ENCODE measurements at places on chromosomes 12 and 14.
A peak's percentile ranks its signal among the peaks of the same experiment; 100 is the strongest.

DNA sequence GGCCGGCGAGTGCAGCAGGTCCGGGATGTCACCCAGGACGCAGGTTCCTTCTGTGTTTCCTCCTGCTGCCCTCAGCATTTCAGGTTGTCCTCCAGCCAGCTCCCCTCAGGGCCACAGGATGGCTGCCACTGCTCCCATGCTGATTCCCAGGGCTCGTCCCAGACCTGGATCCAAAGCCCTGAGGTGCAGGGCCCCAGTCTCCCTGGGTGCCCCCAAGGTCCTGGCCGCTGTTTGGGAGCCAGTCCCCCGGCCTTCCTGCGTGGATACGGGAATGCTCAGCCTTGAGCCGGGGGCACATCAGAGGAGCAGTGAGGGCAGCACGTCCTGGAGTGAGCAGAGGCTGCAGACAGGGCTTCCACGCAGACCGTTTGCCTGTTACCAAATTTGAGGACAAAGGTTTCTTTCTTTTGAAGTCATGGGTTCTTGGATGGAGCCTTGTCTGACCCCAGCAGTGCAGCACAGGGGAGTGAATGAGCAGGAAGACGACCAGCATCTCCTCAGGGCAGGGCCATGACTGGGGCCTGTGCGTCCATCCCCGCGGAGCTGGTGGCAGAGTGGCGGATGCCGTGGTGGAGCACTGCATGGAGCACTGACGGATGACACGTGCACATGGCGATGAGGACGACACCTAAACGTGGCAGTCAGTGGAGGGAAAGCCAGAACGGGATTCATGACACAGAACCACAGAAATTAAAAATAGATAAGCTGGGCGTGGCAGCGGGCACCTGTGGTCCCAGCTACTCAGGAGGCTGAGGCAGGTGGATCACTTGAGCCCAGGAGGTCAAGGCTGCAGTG lies 12.5 kb upstream of the CACNA2D4 start:
- DNase-seq: no peak

GRCh38 chr14:101561145-101561896 lies at the start of gene DIO3:
DIO3 (plus strand) TSS chr14:101561495.
- DNase-seq: no peak

DNA sequence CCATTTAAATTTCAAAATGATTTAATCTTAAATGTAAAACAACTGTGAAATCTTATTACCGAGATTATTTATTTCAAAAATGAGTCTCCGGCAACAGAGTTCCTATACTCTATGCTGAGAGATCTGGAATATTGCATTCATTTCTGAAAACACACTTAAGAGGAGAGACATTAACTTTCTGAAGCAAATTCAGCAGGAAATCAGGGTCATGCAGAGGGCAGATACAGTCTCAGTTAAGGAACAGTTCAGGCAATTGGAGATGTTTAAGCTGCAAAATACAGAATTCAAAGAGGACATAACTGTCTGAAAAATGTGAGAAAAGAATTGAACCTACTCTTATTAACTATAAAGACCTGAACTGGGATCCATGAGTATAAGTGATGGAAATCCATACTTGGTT lies 320.7 kb downstream of the PAWR start:
- no peak for DNase-seq

GRCh38 chr14:97180304-97181200 lies 383.4 kb downstream of the VRK1 start:
- DNase-seq: peak; percentile 1

GRCh38 chr14:70073924-70074566 lies 114.7 kb downstream of the SLC8A3 start:
- peak; percentile 17 for DNase-seq

DNA sequence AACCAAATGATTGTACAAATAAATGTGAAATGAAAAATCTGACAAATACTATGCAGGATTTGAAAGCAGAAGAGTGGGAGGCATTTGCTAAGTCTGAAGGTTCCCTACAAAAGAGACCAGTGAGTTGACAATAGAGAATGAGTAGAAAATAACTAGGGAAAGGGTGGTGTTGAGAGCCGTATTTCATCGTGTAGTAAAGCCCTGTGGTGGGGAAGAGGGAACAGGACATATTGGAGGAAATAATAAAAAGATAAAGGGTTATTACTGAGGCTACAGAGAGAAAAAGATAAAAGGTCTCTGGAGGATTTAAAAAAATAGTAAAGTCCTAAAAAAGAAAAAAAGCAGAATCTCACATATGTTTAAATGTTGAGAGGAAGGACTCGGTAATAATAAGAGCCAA lies 268.8 kb downstream of the DUSP6 start:
- no peak for DNase-seq

DNA sequence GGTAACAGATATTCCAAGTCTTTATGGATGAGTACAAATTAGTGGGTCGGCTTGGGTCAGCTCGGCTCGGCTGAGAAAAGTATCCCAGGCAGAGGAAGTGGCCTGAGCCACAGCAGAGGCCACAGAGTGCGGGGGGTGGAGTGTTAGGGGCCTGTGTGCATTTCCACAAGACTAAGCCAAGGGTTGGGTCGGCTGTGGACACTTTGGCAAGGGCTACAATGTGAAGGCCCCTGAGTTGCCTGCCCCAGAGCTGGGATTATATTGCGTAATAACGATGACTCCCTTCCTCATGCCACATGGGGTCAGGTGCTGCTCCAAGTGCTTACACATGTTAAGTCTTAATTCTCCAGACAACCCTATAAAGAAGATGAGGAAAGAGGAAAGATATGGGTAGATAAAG lies 11.4 kb downstream of the EVL start:
- no peak for DNase-seq

DNA sequence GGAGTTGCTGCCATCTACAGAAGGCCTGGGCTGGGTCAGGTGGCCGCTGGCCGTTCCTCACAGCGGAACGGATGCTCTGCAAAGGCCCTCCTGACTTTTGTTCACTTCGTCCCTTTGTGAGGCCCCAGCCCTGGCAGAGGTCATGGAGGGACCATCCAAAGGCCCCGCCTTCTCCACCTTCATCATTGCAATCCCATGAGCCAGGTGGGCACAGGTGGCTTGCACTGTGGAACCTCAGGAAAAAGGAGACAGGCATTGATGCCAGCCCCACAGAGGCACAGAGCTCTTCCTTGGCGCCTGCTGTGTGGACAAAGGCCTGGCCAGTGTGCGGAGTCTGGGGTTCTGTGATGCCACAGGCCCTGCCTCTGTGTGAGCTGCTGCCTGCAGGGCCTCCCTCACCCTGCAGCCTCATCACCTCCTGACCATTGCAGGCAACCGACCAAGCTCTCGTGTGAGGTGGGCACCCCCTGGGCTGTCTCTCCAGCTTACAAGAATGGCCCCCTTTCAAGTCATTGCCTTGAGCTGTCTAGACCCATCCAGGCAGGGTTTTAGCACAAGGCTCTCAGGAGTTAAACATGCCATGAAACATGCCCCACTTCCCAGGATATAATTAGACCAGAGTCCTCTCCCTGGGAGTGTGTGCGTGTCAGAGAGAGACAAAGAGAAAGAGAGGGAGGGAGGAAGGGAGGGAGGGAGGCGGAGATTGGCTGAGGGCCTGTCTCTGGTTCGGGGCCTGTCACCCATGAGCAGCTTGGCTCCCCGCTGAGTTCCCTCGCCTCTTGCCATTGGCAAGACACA lies 19.3 kb downstream of the NFKBIA start:
- DNase-seq: no peak

- no peak for DNase-seq
Measured at GRCh38 chr12:2376908-2377657, 324.3 kb downstream of the CACNA1C start.

DNA sequence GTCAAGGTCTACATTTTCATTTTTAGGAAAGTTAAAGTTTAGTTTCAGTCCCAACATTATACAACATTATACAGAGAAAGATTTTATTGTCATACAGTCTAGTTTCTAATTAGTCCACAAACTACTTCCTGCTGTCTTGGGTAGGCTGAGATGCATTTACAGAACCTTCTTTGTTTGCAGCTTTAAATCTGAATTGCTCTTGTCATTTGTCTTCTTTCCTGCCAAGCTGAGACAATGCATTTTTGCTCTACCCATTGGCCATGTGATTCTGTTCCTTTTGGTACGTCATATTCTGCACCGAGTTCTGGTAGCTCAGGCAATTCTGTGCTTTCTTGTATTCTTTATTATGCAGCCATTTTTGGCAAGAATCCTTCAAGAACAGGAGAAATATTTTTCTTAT lies 228.5 kb downstream of the ATP23 start:
- DNase-seq: no peak

DNA sequence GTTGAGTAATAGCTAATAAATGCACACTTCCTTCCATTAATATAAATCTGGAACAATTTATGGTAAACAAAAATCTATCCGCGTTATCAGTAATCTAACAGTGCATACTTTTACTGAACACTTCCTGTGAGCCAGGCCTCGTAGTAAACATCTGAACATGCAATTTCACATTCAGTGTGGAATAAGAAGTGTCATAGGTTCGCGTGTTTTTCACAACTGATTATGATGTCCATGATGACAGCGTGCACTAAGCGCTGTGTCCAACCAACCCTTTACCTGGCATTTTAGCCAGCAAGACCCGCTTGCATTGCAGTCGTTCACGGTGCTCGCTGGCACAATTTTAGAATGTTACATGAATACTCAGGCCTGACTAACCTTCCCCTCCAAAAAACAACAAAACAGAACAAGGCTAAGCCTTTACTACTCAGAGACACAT lies 2.1 kb downstream of the PNMA1 start:
- DNase-seq: no peak

- no peak for DNase-seq
Measured at GRCh38 chr14:70653662-70654061, 11.9 kb downstream of the TTC9 start.

DNA sequence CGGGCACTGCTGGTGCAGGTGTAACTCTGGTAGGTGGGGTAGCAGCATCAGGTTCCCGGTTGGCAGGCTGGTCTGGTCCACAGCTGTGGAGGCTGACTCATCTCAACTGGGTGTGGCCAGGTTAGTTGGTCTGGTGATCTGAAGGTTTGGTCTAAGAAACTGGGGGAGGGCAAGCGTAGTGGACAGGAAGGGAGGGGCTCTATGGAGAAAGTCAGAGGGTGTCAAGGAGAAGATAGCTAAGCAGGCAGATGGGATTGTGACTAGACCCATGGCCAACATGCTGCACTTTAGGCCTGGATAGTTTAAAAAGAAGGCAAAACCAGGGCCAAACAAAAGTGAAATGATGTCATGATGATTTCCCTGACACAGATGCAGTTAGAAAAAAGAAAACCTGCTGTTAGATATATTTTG lies 7.9 kb downstream of the TRIM9 start:
- no peak for DNase-seq

- no peak for DNase-seq
Measured at GRCh38 chr12:67045650-67046049, 223.5 kb upstream of the CAND1 start.

DNA sequence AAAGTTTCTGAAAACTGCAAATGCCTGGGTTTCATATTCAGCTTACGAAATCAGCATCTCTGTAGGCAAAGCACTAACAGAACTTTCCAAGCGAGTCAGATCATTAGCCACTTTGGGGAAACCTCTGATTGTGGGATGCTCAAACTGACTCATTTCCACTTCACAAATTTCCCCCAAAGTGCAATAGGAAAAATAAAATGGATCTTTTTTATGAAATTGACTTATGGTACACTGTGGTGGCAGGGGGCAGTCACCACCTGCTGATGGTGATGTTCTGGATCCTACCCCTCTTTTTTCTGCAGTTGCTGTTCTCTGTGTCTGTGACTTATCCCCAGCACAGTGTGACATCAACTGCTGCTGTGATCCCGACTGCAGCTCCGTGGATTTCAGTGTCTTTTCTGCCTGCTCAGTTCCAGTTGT lies 5.6 kb downstream of the TCTN1 start:
- no peak for DNase-seq

GRCh38 chr12:96447256-96447655 lies 42.1 kb upstream of the CFAP54 start:
- DNase-seq: no peak

DNA sequence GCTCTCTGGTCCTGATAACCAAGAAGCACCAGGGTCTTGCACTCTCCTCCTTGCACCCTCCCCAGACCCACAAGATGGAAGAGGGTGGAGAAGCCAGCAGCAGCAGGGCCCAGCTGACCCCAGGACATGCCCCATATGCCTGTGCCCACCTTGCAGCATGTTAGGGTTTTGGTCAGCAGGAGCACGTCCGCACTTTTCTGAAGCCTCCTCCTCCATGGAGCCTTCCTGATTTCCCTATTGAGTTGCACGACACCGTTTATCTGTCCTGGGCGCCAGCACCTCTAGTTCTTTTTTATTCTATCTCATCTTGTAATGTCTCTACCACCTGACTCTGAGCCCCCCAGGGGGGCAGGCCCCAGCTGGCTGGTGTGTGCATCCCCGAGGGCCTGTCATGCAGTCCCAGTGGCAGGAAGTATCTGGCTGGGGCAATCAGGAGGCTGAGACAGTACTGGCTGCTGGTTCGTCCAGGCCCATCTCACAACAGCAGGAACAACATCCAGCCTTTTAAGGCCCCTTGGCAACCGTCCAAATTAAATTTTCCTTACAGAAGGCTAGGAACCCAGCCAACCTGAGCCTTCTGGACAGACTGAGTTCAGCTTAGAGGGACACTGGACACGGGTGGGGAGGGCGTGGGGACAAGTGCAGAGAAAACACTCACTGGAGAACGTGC lies 39.6 kb downstream of the CCDC85C start:
- DNase-seq: peak; percentile 48

DNA sequence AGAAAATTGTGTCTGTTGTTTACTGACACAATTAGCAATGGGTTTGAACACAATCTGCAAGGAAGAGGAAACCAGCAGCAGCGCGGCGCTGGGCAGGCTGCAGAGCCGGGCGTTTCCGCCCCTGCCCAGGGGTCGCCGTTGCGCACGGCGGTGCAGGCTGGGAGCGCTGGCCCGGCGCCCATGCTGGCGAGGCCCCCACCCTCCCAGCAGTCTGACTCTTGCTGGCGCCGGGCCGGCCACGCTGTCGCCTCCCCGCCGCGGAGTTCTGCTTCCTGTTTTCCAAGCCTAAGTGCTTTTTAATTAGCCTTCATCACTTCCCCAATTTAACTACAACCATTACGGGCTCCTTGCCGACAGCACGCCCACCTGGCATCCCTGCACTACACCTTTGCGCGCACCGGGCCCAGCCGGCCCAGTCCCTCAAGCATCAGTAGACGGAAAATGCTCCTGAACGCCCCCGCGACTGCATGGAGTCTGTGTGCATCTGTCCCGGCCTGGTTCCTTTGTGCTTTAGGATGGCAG lies 212.1 kb downstream of the GXYLT1 start:
- DNase-seq: no peak

DNA sequence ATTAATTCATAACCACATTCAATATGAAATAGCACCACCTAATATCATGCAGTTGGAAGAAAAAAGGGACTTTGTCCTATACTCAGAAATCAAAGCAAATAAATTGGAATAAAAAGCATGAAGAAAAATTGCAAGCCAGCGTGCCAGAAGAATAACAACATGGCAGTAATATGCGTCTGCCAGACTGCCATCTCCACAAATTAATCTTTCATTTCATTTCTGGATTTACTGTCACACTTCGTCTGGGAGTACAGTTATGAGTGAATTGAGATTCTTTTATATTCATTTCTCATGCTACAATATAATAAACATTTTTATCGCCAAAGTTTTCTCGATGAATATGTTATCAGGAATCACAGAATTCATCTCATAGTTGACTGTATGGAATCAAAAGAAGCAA lies 1327.7 kb upstream of the SEL1L start:
- DNase-seq: no peak
